ENCODE measurements at places on chromosomes 5 and 9.

GRCh38 chr9:106035806-106036205 lies 341.5 kb downstream of the TMEM38B start:
- no peak for ATAC-seq

- ATAC-seq: peak; percentile 27
Observed at GRCh38 chr9:126317513-126317912, 9.1 kb upstream of the MVB12B start.

- ATAC-seq: no peak
Observed at GRCh38 chr9:752681-753200, 88.8 kb upstream of the DMRT1 start.

- no peak for ATAC-seq
Observed at GRCh38 chr5:100448111-100448528, 87.1 kb upstream of the FAM174A start.

GRCh38 chr5:94480486-94480885 lies 137.9 kb downstream of the KIAA0825 start:
- no peak for ATAC-seq

DNA sequence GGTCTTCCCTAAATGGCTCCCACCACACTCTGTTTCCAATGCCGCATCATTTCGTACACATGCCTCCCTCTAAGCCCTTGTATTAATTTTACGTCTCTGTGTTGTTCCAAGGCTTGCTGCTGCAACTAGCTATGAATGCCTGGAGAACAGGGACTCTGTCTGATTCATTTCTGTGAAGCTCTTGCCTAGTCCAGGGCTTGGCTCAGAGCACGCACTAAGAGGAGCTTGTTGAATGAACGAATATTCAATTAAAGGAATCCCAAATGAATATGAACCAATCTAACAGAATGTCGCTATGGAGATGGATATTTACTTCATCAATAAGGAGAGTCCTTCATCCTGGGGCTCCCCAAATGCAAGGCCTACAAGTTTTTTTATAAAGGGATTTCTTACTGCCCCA lies 55.3 kb downstream of the TGFBR1 start:
- ATAC-seq: peak; percentile 65

DNA sequence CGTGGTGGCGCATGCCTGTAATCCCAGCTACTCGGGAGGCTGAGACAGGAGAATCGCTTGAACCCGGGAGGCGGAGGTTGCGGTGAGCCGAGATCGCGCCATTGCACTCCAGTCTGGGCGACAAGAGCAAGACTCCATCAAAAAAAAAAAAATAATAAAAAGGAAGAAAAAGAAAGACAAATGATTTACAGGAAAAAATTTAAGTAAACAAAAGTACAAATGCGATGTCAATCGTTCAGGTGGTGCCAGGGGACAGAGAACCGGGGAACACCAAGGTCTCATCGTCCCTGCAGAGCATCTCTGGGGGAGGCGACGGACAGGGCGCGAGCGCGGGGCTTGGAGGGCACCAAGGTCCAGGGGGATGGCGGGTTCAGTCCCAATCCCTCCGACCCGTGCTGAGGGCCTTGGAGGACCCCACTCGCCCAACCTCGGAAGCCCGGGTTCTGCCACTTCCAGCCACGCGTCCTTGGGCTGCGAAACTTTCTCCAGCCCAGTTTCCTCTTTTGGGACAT lies 607 bp upstream of the HNRNPAB start:
- ATAC-seq: peak; percentile 13

- no peak for ATAC-seq
Observed at GRCh38 chr5:116359592-116359991, 215.0 kb downstream of the SEMA6A start.

- no peak for ATAC-seq
Observed at GRCh38 chr5:60354311-60354710, 345.7 kb downstream of the DEPDC1B start.

DNA sequence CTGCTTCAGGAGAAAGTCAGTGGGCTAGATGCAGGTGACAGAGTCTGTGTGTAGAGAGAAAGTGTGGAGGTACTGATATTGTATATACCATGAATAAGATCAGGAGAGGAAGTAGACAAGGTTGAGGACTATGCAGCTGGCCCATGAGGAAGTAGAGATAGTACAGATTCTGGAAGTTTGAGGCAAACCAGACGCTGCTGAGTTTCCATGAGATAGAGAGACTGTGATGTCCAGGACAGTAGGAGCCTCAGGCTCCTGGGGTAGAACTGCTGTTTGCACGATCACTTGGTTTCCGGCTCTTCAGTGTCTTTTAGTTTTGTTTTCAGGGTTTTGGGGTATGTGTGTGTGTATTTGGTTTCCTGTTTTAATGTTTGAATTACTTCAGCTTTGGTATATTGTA lies 13.6 kb downstream of the OTULINL start:
- ATAC-seq: no peak

- ATAC-seq: no peak
Observed at GRCh38 chr9:19162956-19163355, 35.7 kb upstream of the PLIN2 start.

DNA sequence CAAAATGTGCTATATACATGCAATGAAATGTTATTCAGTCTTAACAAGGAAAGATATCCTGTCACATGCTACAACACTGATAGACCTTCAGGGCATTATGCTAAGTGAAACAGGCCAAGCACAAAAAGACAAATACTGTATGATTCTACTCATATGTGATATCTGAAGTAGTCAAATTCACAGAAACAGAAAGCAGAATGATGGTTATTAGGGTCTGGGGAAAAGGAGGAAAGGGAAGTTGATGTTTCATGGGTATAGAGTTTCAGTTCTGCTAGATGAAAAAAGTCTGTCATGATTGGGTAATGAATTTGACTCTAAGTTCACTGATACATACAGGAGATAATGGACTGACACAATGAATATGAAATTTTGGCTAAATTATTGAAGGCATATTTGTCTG lies 11.2 kb upstream of the RIC1 start:
- no peak for ATAC-seq

- peak; percentile 10 for ATAC-seq
Observed at GRCh38 chr5:140041492-140042392, 1.4 kb downstream of the NRG2 start.

DNA sequence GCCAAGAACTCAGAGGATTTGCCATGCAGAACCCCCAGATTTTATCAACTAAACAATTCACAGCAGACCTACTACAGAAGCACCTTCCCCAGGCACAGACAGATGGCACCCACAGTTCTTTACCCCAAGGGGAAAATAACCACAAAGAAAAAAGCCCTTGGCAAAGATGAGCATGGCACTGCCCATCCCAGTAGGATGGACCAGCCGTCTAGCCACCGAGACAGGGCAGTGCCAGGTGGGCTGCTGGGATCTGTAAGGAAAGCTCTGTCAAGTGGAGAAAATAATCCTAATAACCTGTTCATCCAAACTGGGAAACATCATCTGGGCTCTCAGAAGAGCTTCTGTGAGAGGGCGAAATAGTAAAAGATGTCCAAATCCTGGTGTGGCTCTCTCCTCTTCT lies 130.0 kb downstream of the COL23A1 start:
- no peak for ATAC-seq

GRCh38 chr9:92982130-92982529 lies 34.8 kb downstream of the FGD3 start:
- ATAC-seq: no peak

DNA sequence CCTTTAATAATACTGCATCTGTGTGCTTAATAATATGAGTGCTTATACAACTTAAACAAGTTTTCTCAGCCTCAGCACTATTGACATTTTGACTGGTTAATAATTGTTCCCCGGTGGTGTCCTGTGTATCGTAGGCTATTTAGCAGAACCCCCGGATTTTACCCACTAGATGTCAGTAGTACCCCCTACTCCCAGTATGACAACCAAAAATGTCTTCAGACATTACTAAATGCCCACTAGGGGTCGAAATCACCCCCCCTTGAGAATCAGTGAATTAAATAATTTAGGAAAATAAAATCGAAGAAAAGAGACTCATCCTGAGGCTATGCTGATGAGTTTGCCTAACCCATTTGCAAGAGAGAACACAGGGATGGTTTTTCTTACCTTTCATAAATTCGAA lies 166.3 kb downstream of the ATP10B start:
- no peak for ATAC-seq

- ATAC-seq: no peak
Observed at GRCh38 chr5:158811921-158812320, 287.8 kb downstream of the EBF1 start.

DNA sequence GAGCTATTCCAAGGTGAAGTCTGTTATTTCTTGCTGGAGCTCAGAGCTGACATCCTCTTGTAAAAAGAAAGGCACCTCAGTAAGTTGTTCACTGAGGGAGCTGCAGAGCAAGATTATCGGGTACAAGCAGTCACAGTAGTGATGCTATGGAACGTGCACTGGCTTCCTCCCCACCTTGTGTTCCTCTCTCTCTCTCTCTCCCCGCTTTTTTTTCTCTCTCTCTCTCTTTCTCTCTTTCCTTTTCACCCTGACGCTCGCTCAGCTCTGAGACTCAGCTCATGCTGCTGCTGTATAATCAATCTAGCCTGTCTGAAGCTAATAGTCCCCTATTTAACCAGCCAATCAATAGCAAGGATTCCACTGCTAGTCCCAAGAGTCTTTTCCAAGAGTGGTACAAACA lies 587.6 kb upstream of the CDH18 start:
- ATAC-seq: peak; percentile 70

GRCh38 chr5:124583469-124584350 lies 162.7 kb downstream of the ZNF608 start:
- ATAC-seq: peak; percentile 99

- no peak for ATAC-seq
Observed at GRCh38 chr5:81779916-81780266, 29.0 kb upstream of the SSBP2 start.

- ATAC-seq: no peak
Observed at GRCh38 chr9:136916330-136917184, 28.0 kb downstream of the FBXW5 start.

- no peak for ATAC-seq
Observed at GRCh38 chr5:168752416-168753190, 173.4 kb upstream of the PANK3 start.

- no peak for ATAC-seq
Observed at GRCh38 chr9:84435902-84436301, 95.3 kb upstream of the SLC28A3 start.

GRCh38 chr5:1004461-1005248 lies 3.9 kb upstream of the NKD2 start:
- peak; percentile 65 for ATAC-seq
